ENCODE measurements at places on chromosomes 5 and 9. TPM values are rescaled to one million over a fixed set of nuclear protein-coding genes. Genes with fewer than 3 reads are reported as not detected.

DNA sequence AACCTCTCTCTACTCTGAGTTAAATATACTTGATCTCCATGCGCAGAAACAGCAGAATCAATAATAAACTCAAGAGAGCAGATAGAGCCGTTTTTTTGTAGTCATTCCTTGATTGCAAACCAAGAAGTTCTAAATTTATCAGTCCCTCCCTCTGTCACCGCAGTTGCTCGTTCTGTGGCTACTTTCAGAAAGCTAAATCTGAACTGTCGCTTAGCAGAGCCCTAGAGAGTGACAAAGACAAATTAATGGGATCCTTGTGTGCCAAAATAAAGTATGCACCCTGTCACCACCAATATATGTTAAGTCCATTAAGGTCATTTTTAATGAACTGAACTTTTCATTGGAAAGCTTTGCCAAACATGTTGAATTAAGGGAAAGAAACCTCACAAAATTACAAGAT, 218.3 kb downstream of the ADAMTSL1 start:
- no peak for DNase-seq

GRCh38 chr9:69433392-69433791, 108.4 kb downstream of the ENTREP1 start:
- peak; percentile 53 for DNase-seq

RLN2 gene
- not detected for total RNA-seq

PTPRD gene
- total RNA-seq, result 0.18 TPM

- DNase-seq, result peak; percentile 19
Observed at GRCh38 chr5:103258957-103259704, 568 bp downstream of the MACIR start.

GRCh38 chr5:3542158-3542557, 53.5 kb upstream of the IRX1 start:
- DNase-seq, result no peak

- DNase-seq, result peak; percentile 69
Observed at GRCh38 chr5:159444441-159445082, 114.3 kb upstream of the IL12B start.

- no peak for DNase-seq
Observed at GRCh38 chr9:124969401-124969800, 28.5 kb upstream of the GOLGA1 start.

LAMC3 gene
- total RNA-seq, result under 0.01 TPM

LPCAT1 gene
- 22.2 TPM for total RNA-seq

- no peak for DNase-seq
Observed at GRCh38 chr5:4758550-4758949, 381.6 kb upstream of the ADAMTS16 start.

DNA sequence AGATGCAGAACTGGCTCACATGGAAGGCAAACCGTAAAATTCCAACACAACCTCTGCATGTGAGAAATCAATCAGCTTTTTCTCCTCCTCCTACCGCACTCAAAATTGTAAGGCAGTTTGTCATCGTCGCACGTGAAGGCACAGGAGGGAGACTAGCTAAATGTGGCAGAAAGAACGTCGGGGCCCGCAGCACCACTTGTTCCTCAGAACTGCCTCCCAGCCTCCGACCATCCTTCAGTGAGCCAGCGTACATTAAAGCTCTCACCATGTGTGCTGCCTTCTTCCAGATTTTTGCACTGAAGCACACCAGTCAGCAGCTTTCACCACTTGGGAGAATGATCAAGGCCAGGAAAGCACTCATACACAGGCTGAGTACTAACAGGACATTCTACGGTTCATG, 105.9 kb downstream of the RFX3 start:
- no peak for DNase-seq

SNCAIP gene
- total RNA-seq, result 22.5 TPM

SLC25A2 gene
- total RNA-seq, result 0.28 TPM

- no peak for DNase-seq
Observed at GRCh38 chr9:84862810-84863287, 193.3 kb downstream of the NTRK2 start.

- no peak for DNase-seq
Observed at GRCh38 chr5:122110987-122111386, 18.4 kb upstream of the ZNF474 start.

- no peak for DNase-seq
Observed at GRCh38 chr9:8877753-8878494, 1078.3 kb upstream of the DMAC1 start.

- peak; percentile 91 for DNase-seq
Observed at GRCh38 chr5:111859533-111860270, 102.7 kb upstream of the NREP start.

DNA sequence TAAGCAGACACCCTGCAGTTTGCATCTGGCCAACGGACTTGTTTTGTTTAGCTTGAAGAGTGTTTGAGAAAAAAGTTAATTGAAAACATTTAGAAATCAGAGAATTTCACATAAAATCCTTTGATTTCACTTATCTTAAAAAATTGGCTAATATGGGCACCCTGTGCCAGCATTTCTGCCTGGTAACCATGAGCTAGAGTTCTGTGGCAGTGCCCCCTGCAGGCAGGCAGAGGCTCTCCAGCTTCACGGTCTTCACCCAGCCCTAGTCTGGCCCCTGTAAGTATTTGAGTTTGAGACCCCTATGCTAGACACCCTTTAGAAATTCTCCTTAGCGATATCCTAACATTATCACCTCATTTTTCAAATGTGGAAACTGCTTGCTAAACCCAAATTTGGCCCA, 18.8 kb upstream of the FANCC start:
- no peak for DNase-seq

PLAC8L1 gene
- not detected for total RNA-seq

DNA sequence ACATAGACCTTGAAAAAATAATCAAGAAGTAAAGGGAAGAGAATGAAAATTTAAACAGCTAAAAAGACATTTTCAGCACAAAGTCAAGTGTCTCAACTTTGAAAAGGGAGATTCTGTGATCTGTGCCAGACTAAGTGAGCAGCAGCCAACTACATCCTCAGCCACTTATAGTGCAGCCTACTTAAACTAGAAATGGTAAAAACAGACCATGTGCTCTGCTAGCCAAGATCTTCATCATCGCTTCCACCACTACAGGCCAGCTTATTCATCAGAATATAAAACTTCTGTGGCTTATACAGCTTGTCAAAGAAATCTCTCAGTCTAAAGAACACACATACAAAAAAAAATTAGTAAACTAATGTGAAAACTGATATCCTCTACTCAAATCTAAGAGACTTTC, 63.5 kb downstream of the CEMIP2 start:
- peak; percentile 7 for DNase-seq

- DNase-seq, result no peak
Observed at GRCh38 chr5:160466116-160466515, 44.5 kb downstream of the PTTG1 start.

GRCh38 chr5:141186897-141187512, at the start of gene PCDHB9:
PCDHB9 (plus strand) TSS chr5:141187161; CDS start chr5:141187319, 158 bp downstream.
- peak; percentile 8 for DNase-seq

DNA sequence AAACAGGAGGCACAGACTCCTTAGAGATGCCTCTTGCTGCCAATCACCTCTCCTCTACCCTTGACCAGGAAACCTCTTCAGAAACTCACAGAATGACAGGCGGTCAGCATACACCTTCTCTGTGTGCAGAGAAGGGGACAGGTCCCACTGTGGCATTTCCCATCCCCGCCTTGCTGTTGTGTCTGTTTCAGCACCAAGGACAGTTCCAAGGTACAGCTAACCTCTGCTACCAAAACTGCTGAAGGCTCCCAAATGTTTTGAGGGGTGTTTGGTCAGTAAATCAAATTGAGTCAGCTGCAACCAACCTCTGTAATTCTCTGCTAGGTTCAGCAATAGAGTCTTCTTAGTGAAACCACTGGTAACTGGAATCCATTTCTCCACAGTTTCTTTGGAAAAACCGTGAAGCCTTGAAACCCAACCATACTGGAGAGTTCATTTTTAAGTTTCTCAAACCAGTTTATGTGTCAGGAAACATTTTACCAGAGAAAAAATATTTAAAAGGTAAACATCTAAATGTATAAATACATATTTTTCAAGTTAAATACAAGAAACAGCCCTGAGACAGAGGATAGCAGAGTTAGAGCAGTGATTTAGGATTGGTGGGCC, 122.0 kb downstream of the DRD1 start:
- DNase-seq, result peak; percentile 45

GRCh38 chr5:68482199-68482598, 266.6 kb downstream of the PIK3R1 start:
- DNase-seq, result peak; percentile 58

GRCh38 chr9:122164286-122164685, 4.6 kb downstream of the MORN5 start:
- no peak for DNase-seq

DNA sequence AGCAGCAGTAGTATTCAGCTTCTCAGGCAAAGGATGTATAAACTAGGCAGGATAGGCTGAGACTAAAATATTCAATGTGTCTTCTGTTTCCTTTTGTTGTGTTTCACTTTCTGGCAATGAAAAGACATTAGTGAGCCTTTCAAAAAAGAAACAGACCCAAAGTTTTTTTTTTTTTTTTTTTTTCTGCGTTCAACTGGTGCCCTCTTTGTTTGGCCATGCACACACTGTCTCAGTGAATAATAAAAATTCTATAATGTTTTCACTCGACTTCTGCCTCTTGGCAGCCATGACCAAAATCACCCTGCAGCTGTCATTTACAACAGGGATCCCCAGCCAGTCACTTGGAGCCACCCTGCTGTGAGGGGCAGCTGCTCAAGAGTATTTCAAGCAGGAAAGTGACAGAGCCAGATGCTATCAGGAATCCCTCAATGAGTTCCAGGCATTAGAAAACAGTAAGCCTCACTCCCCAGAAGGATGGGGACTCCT, 44.0 kb upstream of the MAN2A1 start:
- no peak for DNase-seq

DNA sequence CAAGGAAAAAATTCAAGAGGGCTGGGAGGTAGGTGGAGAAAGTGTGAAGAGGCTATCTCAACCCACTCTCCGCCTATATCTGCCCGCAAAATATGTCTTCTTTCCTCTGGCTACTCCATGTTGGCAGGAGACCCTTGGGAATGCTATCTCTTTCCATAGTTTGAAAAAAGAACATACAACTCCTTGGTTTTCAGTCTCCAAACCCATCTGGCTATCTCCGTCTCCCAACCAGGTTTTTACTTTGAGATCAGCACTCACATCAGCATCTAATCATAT, 109.9 kb upstream of the IFNE start:
- DNase-seq, result no peak

PRUNE2 gene
- 1.4 TPM for total RNA-seq

DNA sequence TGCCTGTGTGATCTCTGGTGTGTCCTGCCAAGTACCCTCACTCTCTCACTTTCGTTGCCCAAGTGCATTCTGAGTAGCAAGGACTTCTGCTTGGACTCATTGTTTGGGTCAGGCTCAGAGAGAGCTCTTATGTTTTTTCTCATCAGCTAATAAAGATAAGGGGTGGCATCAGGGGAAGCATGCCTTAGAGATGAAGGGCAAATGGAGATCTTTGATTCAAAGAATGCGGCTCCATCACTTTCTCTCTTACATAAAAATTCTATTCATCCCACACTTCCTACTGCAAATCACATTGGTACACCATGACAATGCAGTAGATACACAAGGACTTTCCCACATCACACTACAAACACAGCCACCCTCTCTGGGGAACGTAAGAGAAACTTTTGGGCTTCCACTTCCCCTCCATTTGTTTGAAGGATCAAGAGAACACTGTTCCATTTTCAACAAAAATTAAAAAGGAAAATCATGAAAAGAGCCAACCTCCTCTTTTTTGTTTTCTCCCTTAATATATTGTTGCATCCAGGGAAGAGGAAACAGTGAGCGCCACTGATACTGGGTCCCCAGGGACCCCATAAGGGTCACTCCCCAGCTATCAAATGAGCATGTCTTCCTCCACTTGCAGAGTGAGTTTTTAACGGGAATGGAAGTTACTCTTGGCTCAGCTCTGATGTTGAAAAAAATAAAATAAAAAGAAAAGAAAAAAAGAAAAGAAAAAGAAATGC, 73.0 kb downstream of the ZNF366 start:
- no peak for DNase-seq

POU5F2 gene
- 1.1 TPM for total RNA-seq

GRCh38 chr9:38412751-38413150, 11.5 kb downstream of the IGFBPL1 start:
- no peak for DNase-seq

GRCh38 chr9:77977210-77977611, 54.4 kb downstream of the GNAQ start:
- peak; percentile 73 for DNase-seq

GRCh38 chr9:16075696-16076095, 522.9 kb downstream of the CCDC171 start:
- peak; percentile 60 for DNase-seq

GRCh38 chr9:19875291-19875920, 86.6 kb upstream of the SLC24A2 start:
- DNase-seq, result no peak

- DNase-seq, result peak; percentile 65
Observed at GRCh38 chr5:126814721-126815404, 37.9 kb downstream of the LMNB1 start.

DRD1 gene
- 0.18 TPM for total RNA-seq

PHYKPL gene
- total RNA-seq, result 10.0 TPM

SHOC1 gene
- not detected for total RNA-seq

- DNase-seq, result no peak
Observed at GRCh38 chr5:131953969-131954368, 8.5 kb upstream of the MEIKIN start.

- DNase-seq, result no peak
Observed at GRCh38 chr5:17302604-17303003, 85.2 kb downstream of the BASP1 start.

ANKRD31 gene
- total RNA-seq, result under 0.01 TPM

Data from IMR-90 (cell line).